ENCODE measurements at places on chromosomes 5 and 9.

DNA sequence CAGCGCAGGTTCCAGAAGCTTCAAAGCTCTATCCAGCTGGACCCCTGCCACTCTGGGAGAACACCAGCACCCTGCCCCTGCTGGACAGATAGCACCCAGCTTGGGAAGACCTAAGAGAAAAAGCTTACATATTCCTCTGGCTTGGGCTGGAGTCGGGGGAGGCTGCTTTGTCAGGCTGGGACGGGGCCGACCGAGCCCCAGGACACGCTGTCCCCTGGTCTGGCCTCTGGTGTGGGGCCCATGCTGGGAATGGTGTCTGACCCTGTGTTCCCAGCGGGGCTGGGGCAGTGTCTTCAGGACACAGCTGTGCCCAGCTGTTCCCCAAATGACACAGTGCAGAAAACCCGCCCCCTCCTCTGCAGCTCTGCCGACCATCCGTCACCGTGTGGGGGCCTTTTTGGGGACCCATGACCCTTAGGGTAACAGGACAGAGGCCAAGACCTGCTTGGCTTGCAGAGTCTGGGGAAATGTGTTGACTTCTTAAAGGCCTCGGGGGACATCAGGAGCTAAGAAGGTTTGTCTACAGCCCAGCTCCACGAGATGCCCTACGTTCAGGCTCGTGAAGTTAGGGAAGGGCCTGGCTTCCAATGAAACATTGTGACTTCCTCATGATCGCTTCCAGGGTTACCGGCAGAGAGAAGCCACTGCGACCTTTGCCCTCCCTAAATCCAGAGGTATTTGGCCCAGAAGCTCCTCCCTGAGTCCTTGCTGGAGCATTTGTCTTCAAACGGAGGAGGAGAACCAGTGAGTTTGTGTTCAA, 20.4 kb upstream of the SLC2A6 start:
- no peak for DNase-seq

- DNase-seq = peak; percentile 18
Observed at GRCh38 chr5:54309691-54310432, 511 bp downstream of the ARL15 start.

DNA sequence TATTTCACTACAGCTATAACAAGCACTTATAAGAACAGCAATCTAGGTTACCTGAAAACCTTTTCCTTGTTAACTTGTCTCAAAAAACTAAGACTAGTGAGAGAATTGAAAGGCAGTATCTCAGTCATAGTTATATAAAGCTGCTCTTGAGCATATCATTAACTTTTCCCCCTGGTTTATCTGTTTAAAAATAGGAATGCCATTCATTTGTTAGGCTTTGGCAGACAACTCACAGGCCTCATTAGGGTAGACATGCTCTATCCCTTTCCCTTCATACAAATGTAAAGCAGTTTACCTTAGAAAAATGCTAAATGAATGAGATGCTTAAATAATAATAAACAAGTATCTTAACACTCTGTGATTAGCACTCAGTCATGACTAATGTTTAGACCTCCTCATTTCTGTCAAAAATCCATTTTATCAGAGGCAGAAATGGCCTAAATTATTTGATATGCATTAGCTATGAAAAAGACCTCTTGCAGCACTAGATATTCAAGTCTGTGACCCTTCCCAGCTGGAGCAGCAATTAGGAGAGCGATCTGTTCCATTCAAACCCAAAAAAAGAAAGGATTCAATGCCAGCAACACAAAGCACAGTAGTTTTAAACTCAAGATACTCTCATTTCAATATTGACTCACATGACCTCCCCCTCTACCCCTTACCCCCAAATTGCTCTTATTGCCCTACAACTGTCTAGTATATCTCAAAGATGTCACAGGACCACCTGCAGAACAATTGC, 1578.8 kb upstream of the WWC1 start:
- DNase-seq = no peak

- DNase-seq = no peak
Observed at GRCh38 chr5:37211661-37212060, 37.5 kb downstream of the CPLANE1 start.

GRCh38 chr5:175680020-175680419, 22.1 kb downstream of the HRH2 start:
- no peak for DNase-seq

- no peak for DNase-seq
Observed at GRCh38 chr9:131546336-131547084, 1.2 kb downstream of the PRRT1B start.

DNA sequence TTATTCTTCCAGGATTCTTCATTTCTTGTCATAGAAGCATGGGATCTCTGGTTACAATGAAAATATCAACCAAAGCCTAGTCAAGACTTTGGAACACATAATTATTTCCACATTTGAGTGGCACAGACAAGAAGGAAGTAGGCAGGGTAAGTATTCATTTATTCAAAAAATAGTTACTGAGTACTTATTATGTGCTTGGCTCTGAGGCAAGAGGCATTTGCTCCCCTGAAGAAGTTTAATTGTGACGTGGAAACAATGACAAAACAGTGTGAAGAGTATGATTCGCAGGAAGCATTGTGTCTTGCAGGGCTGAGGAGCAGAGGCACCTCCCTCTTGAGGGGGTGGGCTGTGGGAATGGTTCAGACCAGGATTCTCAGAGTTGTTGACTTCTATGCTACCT, 45.0 kb upstream of the TNFSF15 start:
- DNase-seq = no peak

GRCh38 chr9:105236261-105236660, 8.2 kb upstream of the SLC44A1 start:
- no peak for DNase-seq

- no peak for DNase-seq
Observed at GRCh38 chr5:73336366-73336765, 112.2 kb downstream of the FOXD1 start.

DNA sequence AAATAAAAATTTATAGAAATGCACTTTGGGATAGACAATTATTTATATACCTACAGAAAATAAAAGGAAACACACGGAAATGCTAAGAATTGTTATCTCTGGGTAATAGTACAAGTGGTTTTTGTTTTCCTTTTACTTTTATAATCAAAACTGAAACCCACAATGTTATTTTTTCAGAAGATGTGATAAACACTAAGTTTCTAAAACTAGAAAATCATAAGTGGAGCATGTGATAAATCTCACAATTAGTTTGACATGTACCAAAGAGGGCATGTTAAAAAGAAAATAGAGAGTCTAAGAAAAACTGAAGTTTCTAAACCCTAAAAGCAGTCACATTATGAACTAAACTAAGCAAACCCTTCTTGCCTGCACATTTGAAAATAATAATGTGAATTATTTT, 61.1 kb downstream of the OXCT1 start:
- DNase-seq = no peak

DNA sequence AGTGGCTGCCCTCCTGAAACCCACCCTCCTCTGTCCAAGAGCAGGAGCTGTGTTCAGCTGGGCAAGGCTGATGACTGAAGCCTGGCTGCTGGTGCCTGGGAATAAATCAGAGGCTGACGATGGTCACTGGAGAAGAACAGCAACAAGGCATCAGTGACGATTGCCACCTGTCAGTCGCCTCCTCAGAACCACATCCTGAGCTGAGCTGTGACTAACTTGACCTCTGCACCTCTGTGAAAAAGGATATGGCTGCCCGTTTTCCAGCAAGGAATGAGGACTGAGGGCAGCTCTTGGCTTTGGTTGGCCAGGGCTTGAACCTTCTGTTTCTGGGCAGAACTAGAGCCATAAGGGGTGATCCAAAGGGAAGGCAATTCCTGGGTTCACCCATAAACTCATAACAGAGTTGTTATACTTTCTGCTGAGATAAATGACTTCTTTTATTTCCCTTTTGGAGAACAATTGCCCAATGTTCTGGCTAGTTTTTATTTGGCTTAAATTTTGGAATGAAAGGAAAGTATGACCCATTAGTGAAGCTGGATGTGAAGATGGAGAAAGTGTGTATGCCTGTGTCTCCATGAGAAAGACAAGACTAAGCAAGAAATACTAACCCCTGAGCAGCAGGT, 40.1 kb downstream of the TRIP13 start:
- no peak for DNase-seq

GRCh38 chr5:153926201-153926600, 112.5 kb downstream of the FAM114A2 start:
- no peak for DNase-seq

DNA sequence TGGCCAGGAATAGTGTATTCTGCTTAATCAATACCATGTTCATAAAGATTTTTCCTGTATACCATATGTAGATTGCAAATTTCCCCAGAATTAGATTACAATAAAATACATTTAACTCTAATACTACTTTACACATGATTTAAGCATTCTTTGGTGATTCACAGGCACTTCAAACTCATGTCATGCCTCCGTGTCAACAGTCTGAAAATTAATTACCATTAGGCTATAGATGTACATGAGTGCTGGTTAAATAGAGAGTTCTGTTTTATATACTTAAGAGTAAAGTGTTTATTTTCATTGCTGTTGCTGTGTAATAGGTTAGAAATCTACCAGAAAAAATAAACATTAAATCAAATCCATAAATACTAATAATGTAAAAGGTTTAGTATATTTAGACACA, 159.8 kb downstream of the ZSWIM6 start:
- DNase-seq = no peak

DNA sequence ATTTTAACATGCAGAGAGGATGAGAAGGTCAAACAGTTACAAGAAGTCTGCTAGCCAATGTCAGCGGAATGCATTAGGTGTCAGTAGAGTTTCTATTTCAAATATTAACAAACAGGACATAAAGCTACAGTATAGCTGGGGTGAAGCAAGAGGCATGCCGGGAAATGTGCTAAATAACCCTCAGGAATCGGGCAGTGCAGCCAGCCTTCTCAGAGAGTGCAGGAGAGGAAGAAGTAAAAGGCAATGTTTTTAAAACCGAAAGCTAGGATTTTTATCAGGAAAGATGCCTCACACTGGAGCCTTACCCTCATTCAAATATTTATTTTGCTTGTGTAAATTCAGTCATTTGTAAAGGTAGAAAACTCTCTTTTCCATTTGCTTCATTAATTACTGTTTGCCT, 59.1 kb upstream of the SH3GL2 start:
- no peak for DNase-seq

DNA sequence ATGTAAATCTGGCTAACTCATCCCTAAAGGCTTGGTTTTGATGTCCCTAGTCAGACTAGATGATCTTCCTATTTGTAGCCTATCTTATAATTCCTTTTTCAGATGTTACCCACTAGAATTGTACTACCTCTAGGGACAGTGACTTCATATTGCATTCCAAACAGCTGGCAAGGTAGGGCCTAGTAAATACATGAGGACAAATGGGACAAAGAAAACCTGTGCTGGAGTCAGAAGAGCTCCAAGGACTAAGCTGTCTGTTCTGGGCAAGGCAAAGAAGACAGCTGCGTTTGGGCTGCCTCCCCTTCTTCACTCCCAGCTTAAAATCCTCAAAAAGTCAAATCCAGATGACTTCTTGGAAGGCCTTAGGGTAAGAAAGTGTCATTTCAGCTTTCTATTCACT, 10.0 kb downstream of the DMXL1 start:
- no peak for DNase-seq
